ENCODE measurements at places on chromosomes 2 and 18. TPM values are rescaled to one million over a fixed set of nuclear protein-coding genes. Genes with fewer than 3 reads are reported as not detected.

The GREB1 gene
- total RNA-seq, result 0.22 TPM

DNA sequence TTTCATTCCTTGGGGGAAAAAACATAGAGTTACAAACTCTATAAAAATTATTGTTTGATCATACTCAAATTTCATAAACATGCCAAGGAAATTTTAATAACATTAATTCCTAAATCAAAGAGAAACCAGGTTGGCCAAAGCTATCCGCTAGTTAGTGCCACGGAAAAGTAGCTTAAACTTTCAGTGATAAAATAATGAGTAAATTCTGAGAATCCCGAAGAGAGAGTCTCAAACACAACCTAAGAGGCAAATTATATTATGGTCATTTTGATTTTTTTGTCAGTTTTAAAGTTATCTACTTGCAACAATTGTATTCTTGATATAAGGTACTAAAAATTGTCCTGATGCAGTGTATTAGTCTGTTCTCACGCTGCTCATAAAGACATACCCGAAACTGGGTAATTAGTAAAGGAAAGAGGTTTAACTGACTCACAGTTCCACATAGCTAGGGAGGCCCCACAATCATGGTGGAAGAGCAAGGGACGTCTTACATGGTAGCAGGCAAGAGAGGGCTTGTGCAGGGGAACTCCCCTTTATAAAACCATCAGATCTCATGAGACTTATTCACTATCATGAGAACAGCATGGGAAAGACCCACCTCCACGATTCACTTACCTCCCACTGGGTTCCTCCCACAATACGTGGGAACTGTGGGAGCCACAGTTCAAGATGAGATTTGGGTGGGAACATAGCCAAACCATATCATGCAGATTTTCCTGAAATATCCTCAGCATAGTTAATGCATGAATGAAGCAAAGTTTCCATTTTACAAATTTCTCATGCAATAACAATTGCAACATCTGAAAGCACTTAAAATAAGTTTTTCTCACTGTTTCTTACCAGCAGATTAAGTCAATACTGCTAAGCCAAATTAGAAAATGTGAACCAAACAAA lies 205.9 kb upstream of the STK17B start:
- H3K4me1 ChIP-seq, result no peaks in the 10 kb centered on the region
- no peaks in the 10 kb centered on the region for H3K36me3 ChIP-seq
- H3K4me3 ChIP-seq, result no peak overlapping the region
- DNase-seq, result no peak

The MAP3K19 gene
- not detected for total RNA-seq

The CNRIP1 gene
- total RNA-seq, result not detected

GRCh38 chr18:62437235-62438017 lies 85.4 kb upstream of the ZCCHC2 start:
- peaks cover 4% of the 10 kb centered on the region for H3K27me3 ChIP-seq
- H3K4me3 ChIP-seq, result no peak overlapping the region
- no peak for DNase-seq

The IMP4 gene
- total RNA-seq, result 81.7 TPM

The SP140 gene
- total RNA-seq, result 51.2 TPM

The C2orf72 gene
- not detected for total RNA-seq

GRCh38 chr2:7094231-7094741 lies 177.1 kb downstream of the RNF144A start:
- no peak overlapping the region for H3K27ac ChIP-seq
- H3K4me3 ChIP-seq, result no peak overlapping the region
- H3K36me3 ChIP-seq, result no peaks in the 10 kb centered on the region
- H3K4me1 ChIP-seq, result peaks cover 9% of the 10 kb centered on the region
- H3K27me3 ChIP-seq, result no peaks in the 10 kb centered on the region

DNA sequence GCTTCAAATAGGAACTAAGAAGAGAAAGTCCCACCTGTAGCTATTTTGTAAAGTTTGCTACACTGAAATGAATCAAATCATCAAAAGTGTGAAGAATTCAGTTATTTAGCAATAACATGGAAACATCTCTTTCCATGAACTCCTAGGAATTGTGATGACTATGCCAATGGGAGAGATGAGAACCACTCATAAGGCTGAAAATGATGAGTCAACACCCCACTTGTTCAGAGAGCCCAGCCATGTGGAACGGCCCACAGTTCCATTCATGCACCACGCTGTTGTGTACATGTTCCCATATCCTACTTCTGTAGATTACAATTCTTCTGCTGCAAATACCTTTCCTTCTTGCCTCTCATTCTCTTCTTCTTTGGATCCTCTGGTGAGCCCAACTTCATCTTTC lies 645.5 kb upstream of the ID2 start:
- H3K4me1 ChIP-seq, result peaks cover 5% of the 10 kb centered on the region
- no peak overlapping the region for H3K27ac ChIP-seq
- H3K27me3 ChIP-seq, result no peaks in the 10 kb centered on the region

- no peaks in the 10 kb centered on the region for H3K4me1 ChIP-seq
- H3K4me3 ChIP-seq, result no peak overlapping the region
- no peaks in the 10 kb centered on the region for H3K27me3 ChIP-seq
- H3K27ac ChIP-seq, result no peak overlapping the region
These were observed 83.4 kb downstream of the TPGS2 start for GRCh38 chr18:36745219-36745975.

All from CD4-positive, alpha-beta T cell (primary cell).